ENCODE measurements at places on chromosomes 6 and 20. TPM values are rescaled to one million over a fixed set of nuclear protein-coding genes. Genes with fewer than 3 reads are reported as not detected.

GRCh38 chr6:137316626-137317025 lies 97.4 kb upstream of the IFNGR1 start:
- DNase-seq, result no peak

The DEFB124 gene
- total RNA-seq, result not detected

The THBD gene
- 0.06 TPM for total RNA-seq

GRCh38 chr6:28167926-28168325 lies 26.2 kb downstream of the ZKSCAN8 start:
- DNase-seq, result no peak

DNA sequence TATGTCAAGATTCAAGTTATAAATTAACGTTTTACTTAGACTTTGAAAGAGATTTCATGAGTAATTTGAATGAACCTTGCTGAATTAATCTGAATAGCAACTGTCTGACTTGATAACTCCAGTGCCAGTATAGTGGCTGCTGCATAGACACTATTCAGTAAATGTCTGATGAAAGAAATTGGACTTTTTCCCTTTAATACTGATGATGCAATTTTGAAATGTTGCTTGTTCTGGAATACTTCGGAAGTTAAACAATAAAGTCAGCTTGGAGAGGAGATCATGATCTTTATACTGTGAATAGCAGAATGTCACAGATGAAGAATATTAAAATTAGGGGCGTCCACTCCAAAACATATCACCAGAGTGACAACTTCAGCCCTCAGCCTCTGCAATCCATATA lies 3.6 kb upstream of the PGBD1 start:
- DNase-seq, result no peak

The DNAH8 gene
- total RNA-seq, result not detected

- DNase-seq, result no peak
Observed at GRCh38 chr20:38345643-38346042, 639 bp upstream of the LBP start.

The RSPO3 gene
- not detected for total RNA-seq

DNA sequence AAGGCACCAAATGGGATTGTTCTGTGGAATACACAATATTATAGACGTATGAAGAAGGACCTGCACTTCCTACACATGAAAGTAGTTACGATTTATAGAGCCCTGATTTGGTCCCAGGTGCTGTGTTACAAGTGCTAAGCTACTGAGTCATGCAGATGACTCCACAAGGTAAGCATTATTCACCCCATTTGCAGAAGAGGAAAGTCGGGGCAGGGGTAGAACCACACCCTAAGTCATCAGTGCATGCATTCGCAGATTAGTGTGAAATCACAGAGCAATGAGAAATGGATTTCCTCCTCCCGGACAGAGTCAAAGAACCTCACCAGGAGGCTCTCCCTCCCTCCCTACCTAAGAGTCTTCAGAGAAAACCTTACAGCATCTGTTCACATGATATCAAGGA lies 279.5 kb downstream of the LRFN2 start:
- no peak for DNase-seq

DNA sequence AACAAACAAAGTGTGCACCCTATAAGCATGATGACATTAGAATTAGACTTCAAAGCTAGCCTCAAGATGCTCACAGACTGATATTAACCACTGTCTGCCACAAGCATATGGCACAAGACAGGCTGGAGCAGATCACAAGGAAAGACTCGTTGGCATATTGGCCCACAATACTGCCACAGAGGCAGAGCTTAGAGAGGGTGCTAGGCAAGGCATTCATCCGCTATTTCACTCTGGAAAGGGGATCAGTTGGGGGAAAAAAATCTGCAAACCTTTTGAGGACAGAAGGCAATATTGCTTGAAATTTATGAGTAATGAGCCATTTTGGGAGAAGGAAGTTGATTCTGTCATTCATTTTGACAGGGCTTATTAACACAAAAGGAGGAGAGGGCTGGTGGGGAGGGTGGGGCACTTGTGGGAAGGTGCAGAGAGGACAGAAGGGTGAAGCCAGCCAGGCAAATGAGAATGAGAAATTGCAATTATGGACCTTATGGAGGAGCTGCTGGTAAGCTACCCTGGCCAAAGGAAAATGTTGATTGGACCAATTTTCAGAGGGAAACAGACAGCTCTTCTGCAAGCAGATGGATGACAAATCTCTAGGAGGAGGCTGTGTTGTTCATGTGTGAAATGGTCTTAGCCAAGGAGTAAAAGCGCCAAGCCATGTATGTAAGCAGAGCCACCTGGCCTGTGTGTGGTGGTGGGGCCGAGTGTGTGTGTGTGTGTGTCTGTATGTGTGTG lies 187.7 kb downstream of the GMPR start:
- no peak for DNase-seq

GRCh38 chr6:11621119-11621518 lies 83.6 kb downstream of the TMEM170B start:
- DNase-seq, result no peak

The LIME1 gene
- total RNA-seq, result 5.9 TPM

- no peak for DNase-seq
Observed at GRCh38 chr6:53159558-53159957, 10.9 kb upstream of the GCM1 start.

- DNase-seq, result peak; percentile 54
Observed at GRCh38 chr6:125153391-125154117, at the start of gene TPD52L1. TSS of gene TPD52L1 (plus strand) at chr6:125153773. CDS start at chr6:125153952, 179 bp downstream.
